ENCODE measurements at places on chromosomes 6 and 20. TPM values are rescaled to one million over a fixed set of nuclear protein-coding genes. Genes with fewer than 3 reads are reported as not detected.

Gene CTSA
- 21.9 TPM for total RNA-seq

Gene BPIFB4
- not detected for total RNA-seq

Gene EFCAB8
- not detected for total RNA-seq

Gene GRM1
- 25.0 TPM for total RNA-seq

Gene GSTA3
- total RNA-seq: not detected

Gene RUNX2
- 0.31 TPM for total RNA-seq

Gene OR2J3
- not detected for total RNA-seq
